H54 (cell line): ENCODE measurements at places on chromosomes 13 and 19.

- no peak for DNase-seq
Observed at GRCh38 chr13:72552731-72553130, 174.7 kb downstream of the MZT1 start.

- no peak for DNase-seq
Observed at GRCh38 chr13:100495455-100495854, 93.1 kb downstream of the GGACT start.

- DNase-seq: no peak
Observed at GRCh38 chr13:44874886-44875630, 114.2 kb downstream of the NUFIP1 start.

DNA sequence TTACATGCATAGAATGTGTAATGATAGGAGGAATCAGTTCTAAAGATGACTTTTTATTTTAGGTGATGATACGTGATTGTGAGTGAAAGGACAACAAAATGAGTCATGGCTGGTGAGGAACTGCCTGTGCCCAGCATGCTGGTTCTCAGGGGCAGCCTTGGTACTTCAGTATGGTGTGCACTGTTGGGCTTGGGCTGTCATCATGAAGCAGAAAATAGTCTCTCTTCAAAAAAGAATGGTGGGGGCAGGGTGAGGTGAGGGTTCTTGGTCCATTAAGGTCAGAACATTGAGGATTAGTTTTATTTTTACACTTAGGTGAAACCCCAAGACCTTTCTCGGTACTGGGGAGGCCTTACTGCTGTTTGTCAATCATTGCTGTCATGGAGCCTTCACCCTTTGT is 309.5 kb downstream of the MTUS2 start:
- DNase-seq: no peak

DNA sequence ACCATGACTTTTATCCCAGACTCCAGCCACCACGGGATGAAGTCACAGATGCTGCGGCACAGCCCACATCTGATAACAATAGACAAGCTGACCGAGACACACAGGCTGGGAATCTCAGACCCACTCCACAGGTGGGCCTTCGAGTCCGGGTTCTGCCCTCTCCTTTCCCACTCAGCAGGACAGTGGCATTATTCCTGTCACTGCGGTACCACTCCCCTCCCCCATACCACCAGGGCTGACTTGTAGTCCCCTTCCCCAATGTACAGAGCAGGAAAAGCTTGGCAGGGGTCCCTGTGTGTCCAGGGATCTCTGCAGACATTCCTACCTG is 179 bp upstream of the AMER2 start:
- no peak for DNase-seq

- no peak for DNase-seq
Observed at GRCh38 chr19:12055784-12056183, 3.0 kb upstream of the ZNF878 start.

- no peak for DNase-seq
Observed at GRCh38 chr13:32669030-32669646, 82.9 kb downstream of the PDS5B start.

DNA sequence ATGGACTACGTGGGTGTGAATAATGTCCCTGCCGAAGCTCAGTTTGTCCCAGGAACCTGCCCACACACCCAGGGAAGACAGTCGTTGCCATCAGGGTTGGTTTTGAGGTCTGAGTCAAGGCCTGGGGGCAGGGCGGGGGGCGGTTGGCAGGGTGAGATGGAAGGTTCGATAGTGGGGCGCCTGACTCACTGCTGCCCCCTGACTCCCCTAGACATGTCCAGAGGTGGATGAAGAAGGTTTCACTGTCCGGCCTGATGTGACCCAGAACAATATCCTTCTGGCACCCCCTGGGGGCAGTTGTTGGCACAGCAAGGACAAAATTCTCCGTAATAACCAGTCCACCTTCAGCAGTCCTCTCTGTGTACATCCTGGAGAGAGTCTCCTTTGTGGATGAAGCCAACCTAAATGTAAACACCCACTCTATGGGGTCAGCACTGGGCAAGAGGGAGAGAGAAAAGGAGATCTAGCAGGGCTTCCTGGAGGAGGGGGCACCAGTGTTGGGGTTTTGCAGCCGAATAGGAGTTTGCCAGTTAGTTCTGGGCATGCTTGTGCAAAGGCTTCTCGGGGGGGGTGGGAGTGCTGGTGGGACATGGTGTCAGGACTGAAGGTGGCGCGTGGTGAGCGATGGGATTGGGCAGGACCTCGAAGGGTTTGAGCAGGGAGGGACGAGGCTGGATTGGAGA is 19.6 kb upstream of the B3GNT3 start:
- no peak for DNase-seq

GRCh38 chr19:53961523-53962356 is 997 bp upstream of the CACNG8 start:
- DNase-seq: peak; percentile 91

DNA sequence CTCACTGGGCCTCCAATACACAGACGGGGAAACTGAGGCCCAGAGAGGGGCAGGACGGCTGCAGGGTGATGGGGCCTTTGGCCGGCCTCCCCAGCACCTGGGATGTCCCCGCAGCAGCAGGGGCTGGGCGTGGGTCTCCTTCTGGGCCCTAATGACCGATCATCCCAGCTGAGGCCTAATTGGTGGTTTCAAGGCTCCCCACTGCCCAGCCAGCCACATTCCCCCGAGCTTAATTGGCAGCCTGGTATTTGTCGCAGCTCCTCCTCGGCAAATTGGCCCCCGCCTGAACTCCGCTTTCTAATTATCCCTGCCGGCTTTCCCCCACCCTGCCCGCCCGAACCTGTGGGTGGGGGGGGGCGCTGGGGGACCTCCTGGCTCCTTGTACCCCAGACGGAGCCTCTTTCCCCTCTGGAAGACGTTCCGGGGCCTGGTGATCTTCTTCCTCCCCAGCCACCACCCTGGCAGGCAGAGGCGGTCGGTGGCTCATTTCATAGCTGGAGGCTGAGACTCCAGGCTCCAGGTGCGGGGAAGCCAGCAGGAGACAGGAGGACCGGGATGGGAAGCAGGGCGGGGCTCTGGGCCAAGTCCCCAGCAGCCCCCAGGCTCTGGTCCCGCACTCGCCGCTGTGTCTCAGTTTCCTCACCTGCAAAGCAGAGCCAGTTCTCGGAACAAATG is 27.2 kb upstream of the WDR18 start:
- peak; percentile 59 for DNase-seq

DNA sequence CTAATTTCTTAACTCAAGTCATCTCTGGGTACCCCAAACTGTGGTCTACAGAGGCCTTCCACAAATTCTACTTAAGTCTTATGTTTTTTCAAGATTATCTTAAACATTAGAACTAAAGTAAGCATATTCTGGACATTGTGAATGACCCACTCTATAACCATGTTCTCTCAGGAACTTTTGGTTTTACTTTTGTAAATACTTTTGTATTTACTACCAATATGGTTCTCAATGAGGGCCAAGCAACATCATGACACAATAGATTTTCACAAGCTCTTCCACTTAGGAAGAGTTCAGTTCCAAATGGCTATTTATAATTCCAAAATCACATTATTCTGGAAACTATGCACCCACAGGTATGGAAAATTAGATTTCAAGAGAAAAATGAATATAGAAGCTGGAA is 10.8 kb downstream of the DIAPH3 start:
- DNase-seq: no peak

GRCh38 chr13:74633734-74634133 is 499.5 kb upstream of the KLF12 start:
- DNase-seq: no peak

GRCh38 chr13:113652404-113653263 is 5.4 kb downstream of the ATP4B start:
- DNase-seq: no peak

DNA sequence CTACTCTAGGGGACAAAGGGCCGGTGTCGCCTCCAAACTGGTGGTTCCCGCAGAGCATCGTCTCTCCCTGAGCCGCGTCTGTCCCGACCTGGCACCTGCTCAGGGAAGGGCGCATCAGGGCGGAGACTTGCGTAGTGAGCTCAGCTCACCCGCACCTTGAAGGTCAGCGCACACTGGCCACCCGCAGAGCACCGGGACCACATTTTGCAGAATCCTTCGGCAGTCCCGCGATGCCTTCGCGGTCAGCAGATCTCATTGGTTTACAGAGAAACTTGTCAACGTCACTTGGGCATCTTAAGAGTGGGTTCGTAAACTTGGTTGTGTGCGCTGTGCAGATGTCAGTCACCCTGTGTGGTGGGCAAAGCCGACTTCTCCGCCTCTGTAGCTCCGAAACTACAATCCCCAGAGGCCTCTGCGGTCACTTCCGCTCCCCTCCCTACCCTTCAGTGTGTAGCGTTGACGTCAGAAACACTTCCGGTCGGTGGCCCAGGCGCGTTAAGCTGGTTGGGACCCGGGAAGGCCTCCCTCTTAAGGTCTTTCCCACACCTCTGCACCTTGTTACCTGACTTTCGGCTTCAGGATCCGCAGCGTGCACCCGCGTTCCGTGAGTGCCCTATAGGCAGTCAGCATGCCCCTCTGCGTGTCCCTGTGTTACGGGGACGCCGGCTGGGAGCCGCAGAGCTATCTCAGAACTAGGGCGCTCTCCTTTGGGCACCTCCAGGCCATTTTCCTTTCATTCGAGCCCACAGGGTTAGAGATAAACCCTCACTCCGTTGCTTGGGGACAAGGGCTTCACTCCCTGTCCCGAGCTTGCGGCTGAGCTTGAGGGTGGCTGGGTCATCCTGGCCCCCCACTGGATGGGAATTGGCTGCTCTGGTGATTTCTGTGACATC is 36.5 kb upstream of the ZNF527 start:
- peak; percentile 60 for DNase-seq

GRCh38 chr13:101875091-101875490 is 422.6 kb downstream of the ITGBL1 start:
- no peak for DNase-seq

GRCh38 chr13:50635504-50635903 is 208.0 kb downstream of the DLEU7 start:
- DNase-seq: no peak
